ENCODE measurements at places on chromosomes 13 and 19.

DNA sequence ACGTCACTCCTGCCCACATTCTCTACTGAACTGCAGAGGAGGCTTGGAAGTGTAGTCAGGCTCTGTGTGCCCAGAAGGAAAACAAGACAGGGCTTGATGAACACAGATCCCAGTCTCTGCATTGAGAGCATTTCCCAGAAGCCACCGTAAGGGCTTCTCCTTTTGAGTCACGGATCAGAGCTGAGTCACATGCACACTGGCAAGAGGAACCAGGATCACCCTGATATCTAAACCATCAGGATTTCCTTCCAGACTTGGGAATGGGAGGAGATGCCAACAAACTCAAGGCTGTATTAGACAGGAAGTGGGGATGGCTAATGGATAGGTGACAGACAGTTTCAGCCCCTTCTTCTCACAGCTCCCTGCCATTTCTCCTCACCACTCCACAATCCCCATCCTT lies 17.7 kb upstream of the FBXO17 start:
- DNase-seq, result no peak

DNA sequence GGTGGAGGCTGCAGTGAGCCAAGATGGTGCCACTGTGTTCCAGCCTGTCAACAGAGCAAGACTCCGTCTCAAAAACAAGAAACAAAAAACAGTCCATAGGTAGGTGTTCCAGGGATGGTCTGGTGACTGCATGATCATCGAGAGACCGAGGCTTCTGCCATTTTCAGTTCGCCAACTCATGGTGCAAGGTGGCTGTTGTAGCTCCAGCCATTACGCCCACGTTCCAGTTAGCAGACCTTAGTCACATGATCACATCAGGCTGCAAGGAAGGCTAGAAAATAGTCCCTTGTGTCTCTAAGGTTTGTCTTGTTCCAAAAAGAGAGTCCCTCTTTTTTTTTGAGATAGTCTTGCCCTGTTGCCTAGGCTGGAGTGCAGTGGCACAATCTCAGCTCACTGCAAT lies 3.1 kb upstream of the CLASRP start:
- DNase-seq, result no peak

DNA sequence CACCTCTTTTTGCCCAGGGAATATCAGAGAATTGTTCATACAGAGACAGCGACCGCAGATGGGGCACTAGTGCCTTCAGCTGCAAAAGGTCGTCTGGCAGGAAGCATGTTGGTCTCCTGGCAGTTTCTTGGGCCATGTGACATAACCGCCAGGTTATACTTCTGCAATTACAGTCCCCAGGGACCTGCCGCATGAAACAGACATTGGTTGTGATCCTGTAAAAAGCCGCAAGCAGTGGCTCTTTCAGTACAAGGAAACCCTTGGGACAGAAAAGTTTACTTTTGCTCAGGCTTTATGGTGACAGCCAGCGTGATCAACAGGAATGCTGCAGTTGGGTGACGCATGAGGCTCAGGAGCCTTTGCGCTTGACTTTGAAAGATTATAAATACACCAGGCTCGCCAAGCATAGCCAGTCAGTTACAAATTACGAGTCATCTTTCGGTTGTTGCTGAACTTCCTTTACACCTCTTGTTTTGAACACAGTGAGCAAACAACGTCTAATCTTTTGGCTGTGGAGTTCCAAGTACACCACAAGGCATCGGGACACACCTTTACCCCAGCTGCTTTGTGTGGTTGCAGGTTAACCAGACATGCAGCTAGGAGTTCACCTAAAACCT lies 50.5 kb upstream of the UBE2L5 start:
- DNase-seq, result no peak

- no peak for DNase-seq
Observed at GRCh38 chr19:11483366-11484111, 2.7 kb upstream of the ELAVL3 start.

DNA sequence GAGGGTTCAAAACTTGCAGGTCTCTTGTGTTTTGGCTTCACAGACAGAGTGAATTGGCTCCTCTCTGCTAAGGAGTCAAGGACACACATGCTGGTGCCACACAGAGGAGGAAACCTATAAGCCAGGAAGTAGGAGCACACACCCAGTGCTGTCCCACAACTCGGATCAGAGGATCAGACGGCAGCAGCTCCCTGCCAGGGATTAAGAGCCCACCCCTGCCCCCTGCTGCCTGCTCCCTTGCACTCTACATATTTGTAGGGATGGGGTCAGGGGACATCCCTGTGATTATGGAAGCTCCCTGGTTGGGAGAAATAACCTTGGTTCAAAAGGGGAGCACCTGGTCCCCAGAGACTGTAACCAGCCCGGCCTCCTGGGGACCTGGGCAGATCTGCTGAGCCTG lies 77.5 kb upstream of the CLDN10 start:
- DNase-seq, result no peak

DNA sequence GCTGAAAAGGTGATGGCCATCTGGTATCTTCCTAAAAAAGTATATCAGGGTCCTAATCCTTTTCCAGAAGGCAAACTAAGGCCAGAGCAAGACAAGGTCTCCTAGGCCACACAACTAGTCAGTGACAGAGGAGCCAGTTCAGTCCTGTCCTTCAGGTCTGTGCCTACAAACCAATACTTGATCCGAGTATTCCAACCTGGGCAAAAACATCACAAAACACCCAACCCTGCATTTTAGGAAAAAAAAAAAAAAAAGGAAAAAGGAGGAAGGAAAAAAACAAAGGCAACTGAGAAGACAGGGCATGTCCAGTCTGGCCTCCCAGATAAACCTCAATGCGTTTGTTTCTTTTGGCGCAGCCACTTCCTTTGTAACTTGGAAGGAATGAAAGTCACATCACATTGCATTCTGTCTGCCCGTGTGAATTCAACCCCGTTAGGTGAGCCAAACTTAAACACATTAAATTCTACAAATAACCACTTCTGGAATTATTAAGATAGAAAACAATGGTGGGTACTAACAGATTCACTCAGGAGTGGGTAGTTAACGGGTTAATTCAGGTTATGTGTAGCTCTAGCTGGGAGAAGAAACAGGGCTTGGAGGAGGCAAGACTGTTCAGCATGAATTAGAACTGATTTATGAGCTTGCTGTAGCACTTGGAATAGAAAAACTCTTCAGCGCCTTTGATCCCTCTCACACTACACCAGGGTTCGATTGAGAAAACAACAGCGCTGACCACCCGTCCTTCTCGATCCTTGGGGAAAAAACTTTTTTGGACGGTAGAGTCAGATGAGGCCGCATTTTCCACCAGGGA lies 43.0 kb upstream of the HNRNPA1L2 start:
- no peak for DNase-seq

DNA sequence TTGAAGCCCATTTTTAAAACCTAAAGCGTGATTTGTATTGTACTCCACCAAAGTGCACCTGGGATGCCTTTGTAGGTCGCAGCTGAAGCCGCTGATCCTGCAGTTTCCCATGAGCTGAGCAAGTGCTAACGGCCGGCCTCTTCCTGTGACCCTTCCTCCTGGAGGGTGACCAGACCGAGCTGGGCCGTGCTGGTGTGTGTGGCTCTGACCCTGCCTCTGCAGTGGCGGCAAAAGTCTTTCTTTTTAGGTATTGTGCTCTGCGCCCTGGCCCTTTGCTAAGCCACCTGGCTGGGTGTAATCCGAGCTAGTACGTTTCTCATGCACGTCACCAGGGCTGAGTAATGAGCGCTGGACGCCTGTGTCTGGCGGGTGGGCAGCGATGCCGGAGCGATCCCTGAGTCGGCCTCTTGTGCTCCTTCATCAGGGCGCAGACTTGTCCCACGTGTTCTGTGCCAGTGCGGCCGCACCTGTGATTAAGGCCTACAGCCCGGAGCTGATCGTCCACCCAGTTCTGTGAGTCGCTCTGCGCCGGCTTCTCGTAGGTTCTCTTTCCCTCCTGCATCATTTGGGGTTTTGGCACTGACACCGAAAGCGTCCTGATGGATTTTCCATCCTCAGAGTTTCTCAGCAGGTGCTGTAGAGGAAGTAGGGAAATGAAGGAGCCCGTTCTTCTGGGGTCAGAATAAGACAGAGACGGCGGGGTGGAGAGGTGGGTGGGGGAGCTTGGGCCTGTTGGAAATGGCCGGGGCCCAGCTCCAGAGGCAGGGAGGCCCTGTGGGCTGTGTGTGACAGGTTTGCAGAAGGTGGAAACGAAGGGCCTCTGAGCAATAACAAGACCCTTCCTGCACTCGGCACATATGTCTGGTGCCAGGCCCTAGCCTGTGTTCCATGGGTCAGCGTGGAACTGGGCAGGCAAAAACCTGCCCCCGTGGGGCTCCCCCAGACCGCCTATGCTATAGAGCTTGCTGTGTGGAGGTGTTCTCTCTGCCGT lies 9.7 kb downstream of the NAXD start:
- no peak for DNase-seq

DNA sequence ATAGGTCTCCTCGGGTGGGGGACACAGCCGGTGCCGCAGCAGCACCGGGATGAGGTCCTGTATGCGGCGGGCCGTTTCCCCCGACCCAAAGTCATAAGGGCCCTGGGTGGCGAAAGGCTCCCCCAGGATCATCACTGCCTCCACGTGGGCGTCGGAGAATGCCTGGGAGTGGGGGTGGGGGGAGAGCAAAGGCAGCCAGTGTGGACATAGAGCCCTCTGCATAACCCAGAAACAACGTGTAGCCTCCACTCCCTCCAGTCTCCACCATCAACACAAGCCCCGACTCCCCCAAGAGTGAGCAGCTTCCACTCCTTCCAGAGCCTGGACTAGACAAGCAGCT lies 1.7 kb upstream of the NUMBL start:
- DNase-seq, result no peak

- DNase-seq, result no peak
Observed at GRCh38 chr13:29137016-29137415, 316.9 kb downstream of the MTUS2 start.

DNA sequence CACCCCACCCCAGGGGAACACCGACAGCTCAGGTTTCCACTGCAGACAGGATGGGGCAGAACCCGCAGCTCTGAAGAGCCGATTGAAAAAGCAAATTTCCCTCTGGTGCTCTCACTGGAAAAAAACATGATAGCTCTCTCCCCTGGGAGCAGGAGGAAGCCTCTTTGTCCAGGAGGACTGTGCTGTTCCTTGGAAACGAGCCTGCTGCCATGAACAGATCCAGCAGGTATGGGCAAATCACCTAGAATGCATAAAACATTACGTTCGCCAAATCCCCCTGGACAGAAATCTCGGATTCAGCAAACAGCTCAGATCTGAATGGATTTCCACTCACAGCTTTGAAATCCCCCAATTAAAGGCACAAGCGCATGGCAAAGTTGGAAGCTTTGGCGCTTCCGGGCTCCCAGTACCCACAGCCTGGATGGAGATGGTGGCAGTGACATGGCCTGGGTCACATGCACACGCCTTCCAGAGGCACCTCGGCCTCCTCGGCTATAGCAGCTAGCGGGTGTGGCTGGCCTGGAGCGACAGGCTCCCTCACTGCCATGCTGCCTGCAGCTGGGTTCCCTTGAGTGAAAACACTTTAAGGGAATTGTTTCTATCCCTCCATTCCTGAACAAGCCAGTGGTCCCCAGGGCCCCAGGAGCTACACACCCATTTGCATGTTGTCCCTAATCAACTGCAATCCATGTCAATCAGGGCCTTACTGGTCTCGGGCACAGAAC lies 59.1 kb downstream of the CEBPG start:
- no peak for DNase-seq

DNA sequence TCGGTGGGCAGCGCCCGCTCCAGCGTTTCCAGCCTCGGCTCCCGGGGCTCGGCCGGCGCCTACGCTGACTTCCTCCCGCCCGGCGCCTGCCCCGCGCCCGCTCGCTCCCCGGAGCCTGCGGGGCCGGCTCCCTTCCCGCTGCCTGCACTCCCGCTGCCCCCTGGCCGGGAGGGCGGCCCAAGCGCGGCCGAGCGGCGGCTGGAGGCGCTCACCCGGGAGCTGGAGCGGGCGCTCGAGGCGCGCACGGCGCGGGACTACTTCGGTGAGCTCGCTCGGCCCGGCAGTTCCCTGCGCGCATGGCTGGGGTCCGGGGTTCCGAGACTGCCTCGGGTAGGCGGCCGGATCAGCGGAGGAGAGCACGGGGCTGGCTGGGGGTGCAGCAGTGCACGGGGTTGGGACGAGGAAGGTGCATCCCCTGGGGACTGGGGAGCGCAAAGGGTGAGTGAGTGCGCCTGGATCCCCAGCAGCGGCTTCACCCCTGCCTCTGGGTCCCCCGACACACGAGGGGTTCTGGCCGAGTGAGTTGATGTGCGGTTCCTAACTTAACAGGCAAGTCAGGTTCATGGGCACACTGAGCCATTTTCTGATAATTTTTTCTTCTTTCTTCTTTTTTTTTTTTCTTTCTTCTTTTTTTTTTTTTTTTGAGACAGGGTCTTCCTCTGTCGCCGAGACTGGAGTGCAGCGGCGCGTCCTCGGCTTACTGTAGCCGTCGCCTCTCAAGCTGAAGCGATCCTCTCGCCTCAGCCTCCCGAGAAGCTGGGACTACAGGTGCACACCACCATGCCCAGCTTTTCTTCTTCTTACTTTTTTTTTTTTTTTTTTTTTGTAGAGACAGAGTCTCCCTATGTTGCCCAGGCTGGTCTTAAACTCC lies 1.1 kb downstream of the WTIP start:
- DNase-seq, result no peak

DNA sequence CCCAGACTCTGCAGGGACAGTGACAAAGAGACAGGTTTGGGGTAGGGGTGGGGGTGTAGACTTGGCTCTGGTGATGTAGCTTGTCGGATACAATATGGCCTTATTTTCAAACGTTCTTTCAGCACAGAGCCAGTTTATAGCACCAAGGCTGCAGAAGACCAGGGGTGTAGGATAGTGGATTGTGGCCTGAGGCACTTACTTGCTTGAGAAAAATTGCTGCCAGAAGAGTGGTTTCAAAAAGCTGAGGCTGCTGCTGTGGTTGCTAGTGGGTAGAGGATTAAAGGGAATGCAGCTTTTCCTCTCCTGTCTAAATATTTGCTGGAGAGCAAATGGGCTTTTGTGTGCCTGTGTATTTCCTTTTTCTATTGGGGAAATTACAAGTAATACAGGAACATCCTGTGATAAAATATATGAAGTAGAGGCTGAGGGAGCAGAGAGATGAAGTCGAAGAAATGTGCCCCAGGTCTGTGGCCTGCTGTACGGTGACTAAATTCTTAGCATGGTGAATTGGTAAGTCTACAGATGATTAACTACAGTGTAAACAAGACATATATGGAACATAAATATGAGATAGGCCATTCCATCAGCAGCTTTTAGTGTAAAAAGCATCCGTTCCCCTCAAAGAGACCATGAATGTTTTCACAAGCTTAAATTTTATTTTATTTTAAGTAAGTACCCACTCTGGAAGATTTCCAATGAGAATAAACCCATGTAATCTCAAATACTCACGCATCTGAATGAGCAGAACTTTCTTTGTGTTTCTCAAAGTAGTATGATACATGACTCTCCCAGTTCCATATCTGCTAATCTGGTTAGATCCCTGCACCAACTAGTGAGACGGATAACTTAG lies 112.9 kb downstream of the LRCH1 start:
- no peak for DNase-seq

- no peak for DNase-seq
Observed at GRCh38 chr19:52206481-52206880, 16.6 kb downstream of the PPP2R1A start.

DNA sequence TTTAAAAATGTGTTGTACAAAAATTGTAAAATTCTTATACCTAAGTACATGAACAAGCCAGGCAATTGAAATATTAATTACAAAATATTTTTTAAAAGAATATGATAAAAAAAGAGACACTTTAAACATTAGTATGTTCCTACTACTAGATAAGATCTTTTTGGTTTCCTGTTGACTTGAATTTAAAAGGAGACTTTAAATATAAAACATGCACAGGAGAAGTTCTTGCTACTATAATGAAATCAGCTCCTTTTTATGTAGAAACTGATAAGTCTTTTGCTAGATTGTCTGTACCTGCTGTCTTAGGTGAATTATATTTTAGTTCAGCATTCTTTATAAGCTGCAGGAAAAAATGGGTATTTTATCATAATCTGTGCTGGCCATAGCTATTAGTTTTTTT lies 140.2 kb downstream of the TNFSF13B start:
- no peak for DNase-seq

- no peak for DNase-seq
Observed at GRCh38 chr19:10372690-10373089, 7.7 kb downstream of the TYK2 start.
